CD4-positive, alpha-beta T cell treated with Interleukin-12 subunit alpha and Interleukin-12 subunit beta, for 1 hour (primary cell): ENCODE measurements at places on chromosomes 3 and 15.

DNA sequence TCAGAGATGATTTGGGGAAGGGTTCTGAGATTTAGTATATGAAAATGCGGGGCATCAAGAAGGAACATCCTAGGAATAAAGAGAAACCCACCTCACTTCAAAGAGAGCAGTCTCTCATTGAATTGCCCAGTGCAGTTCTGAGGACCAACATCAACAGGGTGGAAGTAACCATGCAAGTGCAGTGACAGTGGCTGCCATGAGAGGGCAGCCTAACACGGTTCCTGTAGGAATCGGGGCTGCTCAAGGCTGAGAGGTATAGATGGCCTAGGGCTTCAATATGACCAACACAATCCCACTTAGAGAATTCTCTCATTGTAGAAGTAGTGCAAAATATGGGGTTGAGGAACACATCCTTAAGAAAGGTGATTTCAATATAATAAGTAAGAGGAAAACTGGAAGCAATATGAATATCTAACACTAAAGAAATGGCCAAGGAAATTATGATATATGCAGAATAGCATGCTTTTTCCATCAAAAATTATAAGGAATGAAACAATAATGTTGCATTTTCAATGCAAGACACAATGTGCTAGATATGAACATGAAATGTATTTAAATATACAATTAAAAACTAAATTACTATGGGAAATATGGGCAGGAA, 51.1 kb upstream of the ARRDC4 start:
- DNase-seq = peak; percentile 47

GRCh38 chr3:30069056-30069455, 537.3 kb upstream of the TGFBR2 start:
- no peak for DNase-seq

- peak; percentile 20 for DNase-seq
These were observed 14.2 kb upstream of the COLQ start for GRCh38 chr3:15535732-15536131.

DNA sequence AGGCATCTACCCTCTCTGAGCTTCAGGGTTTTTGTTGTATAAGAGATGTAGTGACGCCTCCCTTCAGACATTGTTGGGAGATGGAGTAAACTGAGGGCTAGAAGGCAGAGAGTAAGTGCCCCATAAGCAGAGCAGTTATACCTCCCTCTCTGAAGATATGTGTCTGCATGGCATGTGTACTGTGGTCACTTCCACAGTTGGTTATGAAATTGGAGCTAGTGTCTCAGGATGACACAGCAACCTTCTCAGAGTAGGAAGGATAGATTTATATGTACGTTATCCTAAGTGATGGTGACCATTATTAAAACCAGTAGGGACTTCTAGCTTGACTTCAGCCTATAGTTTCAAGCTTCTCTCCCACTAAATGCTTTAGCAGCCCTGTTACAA, 17.9 kb downstream of the PXK start:
- no peak for DNase-seq
